RPMI7951 (cell line): ENCODE measurements at places on chromosomes 11 and 22.
A peak's percentile ranks its signal among the peaks of the same experiment; 100 is the strongest.

DNA sequence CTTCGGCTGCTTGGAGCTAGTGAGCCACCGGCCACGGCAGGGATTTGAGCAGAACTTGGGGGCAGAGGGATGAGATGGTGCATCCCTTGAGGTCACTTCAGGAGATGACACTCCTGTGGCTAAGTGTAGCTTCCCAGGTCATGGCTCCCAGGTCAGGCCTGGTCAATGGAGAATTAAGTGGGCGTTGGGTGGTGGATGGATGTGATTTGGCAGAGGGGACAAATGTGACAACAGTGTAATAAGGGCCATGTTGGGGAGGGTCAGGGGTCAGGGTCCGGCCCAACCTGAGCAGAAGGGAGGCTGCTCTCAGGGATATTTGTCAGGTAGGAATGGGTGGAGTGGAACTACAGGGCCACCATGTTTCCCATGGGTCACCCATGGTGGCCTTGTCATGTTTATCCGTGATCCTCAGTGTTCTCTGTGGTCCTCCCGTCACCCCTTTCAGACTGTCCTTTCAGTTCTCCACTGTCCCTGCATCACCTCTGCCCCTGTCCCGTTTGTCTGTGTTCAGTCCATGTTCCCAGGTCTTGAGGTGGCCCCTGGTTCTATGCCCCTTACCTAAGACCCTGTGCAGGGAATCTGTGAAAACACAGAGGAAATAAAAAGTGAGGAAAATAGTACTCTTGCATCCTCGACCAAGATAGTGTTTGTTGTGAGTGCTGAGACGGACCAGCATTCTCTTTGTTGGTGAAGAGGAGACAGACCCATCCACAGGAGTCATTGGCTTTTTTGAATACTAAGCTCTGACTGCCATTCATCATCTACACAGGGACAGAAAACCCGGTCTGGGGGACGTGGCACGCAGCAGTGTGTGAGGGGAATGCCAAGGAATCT, 6.1 kb downstream of the SLC25A1 start:
- no peak for DNase-seq

DNA sequence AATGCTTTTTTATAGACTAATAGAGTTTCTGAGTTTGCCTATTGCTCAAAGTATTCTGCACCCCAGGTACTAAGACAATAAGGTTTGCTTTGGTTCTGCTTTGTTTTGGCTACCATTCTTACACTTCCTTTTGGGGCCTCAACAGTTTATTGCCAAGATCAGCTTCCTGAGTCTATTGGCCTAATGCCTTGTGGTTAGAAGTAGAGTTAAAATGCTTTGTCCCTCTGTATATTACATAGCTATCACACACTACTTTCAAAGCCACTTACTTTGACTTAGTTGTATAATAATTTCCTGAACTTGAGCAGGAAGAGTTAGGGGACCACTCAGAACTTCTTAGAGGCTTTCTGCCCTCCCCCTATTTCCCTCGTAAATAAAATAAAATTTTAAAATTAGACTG, 96.5 kb downstream of the DLG2 start:
- no peak for DNase-seq

GRCh38 chr11:131884461-131885073, 514.2 kb downstream of the NTM start:
- DNase-seq = peak; percentile 75

- no peak for DNase-seq
These were observed 1.8 kb downstream of the PPP1R14B start for GRCh38 chr11:64244966-64245365.

- DNase-seq = no peak
These were observed 25.2 kb upstream of the VSTM5 start for GRCh38 chr11:93875637-93876036.

DNA sequence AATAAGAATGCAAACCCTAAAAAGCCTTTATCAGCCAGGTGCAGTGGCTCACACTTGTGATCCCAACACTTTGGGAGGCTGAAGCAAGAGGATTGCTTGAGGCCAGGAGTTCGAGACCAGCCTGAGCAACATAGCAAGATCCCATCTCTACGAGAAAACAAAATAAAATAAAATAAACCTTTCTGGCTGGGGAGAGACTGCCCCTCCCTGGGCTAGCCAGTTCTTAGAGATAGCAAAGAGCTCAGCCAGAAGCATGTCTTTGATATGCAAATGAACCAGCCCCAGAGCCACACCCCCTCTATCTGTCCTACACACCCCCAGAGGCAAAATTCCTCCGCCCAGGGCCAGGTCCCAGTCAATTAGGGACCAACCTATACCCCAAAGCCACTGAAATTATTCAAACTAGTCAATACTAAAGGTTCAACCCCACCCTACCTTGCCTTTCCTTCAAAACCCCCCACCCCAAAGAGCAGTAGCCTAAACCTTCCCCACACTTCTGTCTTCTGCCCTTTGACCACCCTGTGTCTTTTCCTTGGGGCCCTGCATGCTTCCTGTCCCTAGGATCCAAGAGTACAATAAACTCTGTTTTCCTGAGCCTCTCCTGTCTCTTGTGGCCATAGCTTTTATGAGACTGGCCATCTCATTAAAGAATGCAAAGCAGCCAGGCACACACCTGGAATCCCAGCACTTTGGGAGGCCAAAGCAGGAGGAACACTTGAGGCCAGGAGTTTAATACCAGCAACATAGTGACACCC, 37.3 kb upstream of the CXCR5 start:
- DNase-seq = no peak

GRCh38 chr11:35211952-35212351, 73.0 kb downstream of the CD44 start:
- DNase-seq = no peak

- DNase-seq = peak; percentile 27
These were observed 698.5 kb downstream of the KCNA4 start for GRCh38 chr11:29318134-29318845.

DNA sequence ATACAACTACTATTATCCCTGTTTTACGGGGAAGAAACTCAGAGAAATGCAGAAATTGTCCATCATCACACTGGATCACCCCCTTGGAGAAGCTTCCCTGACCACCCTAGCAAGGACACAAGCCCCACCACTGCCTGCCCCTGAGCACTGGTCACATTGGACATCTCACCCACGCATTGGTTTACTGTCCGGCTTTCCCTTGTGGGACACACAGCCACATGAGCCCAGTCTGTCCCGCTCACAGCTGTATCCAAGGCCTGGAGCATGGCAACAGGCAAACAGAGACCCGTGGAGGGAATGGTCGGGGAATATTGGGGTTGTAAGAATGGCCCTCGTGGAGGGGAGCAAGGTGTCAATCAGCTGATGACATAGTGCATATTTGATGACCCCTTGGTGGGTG, 42.7 kb upstream of the FGF3 start:
- DNase-seq = no peak

GRCh38 chr22:44839061-44839460, 86.7 kb downstream of the ARHGAP8 start:
- no peak for DNase-seq

DNA sequence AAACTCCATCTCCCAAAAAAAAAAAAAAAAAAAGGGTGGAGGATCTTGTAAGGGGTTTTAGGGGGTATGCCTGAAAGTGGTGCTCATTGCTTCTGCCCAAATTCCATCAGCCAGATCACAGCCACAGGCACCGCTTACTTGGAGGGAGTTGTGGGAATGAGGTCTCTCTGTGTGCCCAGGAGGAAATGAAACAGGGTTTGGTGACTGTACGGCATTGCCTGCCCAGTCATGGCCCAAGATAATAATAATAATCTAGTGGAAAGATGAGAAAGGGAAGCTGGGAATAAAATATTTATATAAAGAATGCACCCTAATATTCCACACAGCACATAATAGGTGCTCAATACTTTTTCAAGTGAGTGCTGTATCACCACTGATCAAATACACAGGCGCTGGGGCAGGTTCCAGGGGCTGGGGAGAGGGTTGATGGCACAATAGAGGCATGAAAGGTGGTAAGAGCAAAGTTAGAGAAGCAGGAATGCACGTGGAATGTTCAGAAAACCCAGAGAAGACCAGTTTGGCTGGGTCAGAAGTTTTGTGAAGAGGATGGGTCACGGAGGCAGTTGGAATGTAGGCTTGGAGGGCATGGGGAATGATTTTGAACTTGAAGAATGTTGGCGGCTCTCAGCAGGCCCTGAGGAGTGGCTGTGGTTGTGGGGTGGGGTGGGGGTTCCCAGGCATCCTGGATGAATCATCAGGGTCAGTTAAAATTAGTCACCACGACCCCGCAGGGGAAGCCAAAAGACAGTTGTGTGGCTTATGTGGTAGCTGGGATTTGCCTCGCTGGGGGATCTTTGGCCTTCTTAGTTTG, 12.5 kb upstream of the MB start:
- peak; percentile 99 for DNase-seq

DNA sequence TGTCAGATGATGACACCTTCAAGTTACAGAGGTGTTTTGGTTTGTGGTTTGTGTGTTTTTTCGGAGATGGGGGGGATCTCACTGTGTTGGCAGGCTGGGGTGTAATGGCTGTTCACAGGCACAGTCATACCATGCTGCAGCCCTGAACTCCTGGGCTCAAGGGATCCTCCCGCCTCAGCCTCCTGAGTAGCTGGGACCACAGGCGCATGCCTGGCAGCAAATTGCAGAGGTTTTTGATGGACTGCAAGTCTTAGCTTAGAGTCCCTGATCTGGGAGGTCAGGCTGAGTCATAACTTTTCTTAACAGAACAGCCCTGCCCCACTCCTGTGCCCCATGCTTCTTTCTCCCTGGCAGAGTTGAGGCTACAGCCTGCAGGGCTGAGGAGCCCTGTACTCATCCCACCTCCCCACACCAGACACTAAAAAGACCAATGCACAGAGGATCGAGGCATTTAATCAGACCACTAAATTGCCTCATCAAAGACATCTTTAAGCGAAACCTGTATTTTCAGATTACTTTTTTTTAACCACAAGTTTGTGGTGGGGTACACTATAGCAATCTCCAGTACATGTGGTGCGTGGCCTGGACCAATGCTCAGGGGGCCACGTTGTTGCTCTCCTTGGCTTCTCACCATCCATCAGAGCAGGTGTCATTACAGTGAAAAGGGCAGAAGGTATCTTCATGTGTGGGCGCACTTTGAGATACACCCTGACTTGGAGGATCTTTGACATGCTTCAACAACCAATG, 17.1 kb upstream of the ADORA2A start:
- DNase-seq = peak; percentile 67

GRCh38 chr22:25701056-25701780, 40.8 kb upstream of the MYO18B start:
- peak; percentile 1 for DNase-seq

- peak; percentile 97 for DNase-seq
These were observed 13.5 kb upstream of the SORL1-AS1 start for GRCh38 chr11:121466063-121466794.

DNA sequence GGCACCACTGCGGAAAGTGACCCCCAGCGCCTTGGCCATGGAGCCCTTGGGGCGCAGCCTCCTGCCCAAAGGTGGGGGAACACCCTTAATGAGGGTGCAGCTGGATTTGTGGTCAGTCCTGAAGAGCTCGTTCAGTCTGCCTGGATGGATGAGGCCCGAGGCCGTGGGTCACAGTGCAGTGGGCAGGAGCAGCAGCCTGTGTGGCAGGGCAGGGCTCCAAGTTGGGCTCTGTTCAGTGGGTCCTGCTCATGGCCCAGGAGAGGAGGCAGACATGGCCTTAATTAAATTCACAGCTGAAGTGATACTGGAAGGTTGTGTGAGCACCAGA, 33.3 kb downstream of the FAM83F start:
- DNase-seq = no peak

GRCh38 chr22:22144858-22145257, 99.7 kb upstream of the VPREB1 start:
- DNase-seq = no peak

GRCh38 chr11:35964841-35965240, 21.0 kb downstream of the LDLRAD3 start:
- no peak for DNase-seq

DNA sequence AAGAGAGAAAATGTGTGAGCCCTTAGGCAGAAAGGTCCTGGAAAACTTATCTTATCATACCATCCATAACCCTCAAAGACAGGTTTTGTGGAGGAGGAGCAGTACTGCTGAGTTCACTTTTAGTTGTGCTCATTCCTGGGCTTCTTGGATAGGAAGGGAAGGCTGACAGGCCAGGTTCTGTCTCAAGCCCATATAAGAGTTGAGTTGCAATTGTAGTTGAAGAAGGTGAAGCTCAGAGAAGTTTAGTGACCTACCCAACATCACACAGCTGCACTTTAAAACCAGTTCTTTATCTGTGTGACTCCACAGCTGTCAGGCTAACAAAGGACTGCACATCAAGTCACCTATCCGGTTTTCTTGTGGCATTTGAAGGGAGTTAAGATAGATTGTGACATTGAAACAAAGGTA, 13.0 kb downstream of the TEAD1 start:
- DNase-seq = peak; percentile 30

DNA sequence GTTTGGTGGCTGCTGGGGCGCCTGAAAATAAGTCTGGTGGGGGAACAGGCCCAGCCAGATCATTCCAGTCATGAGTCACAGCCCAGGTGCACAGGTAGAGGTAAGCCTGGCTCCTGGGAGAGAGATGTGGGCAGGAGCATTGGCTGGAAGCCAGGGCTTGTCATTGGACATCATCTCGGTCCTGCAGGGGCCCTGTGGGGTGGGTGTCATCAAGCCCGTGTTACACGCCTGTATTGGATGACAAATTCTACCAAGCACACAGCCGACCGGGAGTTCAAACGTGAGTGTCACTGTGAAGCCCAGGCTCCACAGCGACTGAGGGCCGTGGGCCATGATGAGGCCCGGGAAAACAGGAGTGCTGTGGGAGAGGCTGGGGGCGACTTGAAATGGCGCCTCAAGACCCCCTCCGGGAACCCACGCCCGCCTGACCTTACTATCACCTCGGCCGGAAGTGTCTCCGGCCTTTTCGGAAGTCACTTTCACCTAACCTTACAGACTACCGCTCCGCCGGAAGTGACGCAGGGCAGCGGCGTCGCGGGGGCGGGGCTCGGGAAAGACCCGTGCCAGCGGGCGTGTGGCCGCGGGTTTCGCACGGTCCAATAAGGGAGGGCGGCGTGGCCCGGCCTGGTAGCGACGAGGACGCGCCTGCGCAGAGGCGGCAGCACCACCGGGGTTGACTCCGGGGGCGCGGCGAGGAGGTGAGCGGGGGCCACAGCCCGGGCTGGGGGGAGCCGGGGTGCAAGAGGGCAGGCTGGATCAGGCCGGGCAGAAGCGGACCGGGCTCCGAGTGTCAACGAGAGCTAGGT, at the start of gene FKBP2:
Gene FKBP2, plus strand, starts transcription at position 661 of the 806 bp plus-strand sequence. CDS start 1,293 bp downstream, outside the sequence.
- peak; percentile 95 for DNase-seq

DNA sequence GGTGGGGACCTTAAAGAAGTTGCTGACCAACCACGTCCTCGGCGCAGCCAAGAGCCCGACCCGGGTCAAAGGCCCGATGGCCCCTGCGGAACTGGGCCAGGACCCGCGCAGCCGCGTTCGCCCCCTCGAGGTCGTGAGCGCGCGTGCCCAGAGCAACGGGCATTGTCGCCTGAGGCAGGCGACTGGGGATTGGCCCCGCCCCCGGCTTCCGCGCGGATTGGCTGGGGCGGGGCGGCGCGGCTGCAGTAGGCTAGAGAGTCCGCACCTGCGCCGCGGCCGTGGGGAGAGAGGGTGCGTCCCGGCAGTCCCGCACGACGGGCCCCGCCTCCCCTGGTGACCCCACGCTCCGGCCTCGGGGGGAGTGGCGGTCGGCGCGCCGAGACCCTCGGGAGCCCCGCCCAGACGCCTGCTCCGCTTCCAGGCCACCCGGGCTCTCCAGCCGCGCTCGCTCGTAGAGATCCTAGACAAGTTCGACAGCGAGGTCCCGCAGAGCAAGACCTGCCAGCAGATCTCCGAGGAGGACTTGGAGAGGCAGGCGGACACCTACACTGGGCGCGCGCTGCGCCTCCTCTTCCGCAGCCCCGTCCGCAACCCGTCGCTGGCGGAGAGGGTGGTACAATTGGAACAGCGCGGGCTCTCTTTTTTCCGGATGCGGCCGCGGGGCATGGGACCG, 8.3 kb upstream of the PPIL2 start:
- DNase-seq = peak; percentile 68

GRCh38 chr22:27727673-27728451, 73.7 kb downstream of the MN1 start:
- DNase-seq = no peak
